ENCODE measurements at places on chromosomes 11 and 22.

- DNase-seq = no peak
Observed at GRCh38 chr11:16881074-16881709, 133.0 kb downstream of the PLEKHA7 start.

GRCh38 chr11:46298699-46299433 lies 21.4 kb downstream of the CREB3L1 start:
- DNase-seq = no peak

- DNase-seq = no peak
Observed at GRCh38 chr11:65474864-65475263, 24.0 kb upstream of the MALAT1 start.

DNA sequence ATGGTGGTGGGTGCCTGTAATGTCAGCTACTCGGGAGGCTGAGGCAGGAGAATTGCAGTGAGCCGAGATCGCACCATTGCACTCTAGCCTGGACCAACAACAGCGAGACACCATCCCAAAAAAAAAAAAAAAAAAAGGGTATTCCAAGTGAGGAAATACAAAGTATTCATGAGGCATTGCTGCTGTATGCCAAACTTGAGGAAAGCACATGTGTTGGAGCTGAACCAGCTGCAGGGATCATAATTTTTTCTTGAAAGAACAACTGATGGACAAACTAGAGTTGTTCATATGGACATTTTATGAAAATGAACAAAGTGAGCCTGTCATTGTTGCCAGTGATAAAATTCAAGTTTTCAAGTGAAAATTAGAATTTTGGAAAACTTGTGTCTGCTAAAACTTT lies 15.8 kb downstream of the MARK2 start:
- no peak for DNase-seq

GRCh38 chr11:64208086-64208795 lies 1.7 kb downstream of the FERMT3 start:
- DNase-seq = no peak

- no peak for DNase-seq
Observed at GRCh38 chr11:108698844-108699642, 34.2 kb downstream of the DDX10 start.

GRCh38 chr11:8760896-8761295 lies 78.3 kb downstream of the RPL27A start:
- no peak for DNase-seq

GRCh38 chr11:11512929-11513328 lies 108.9 kb downstream of the GALNT18 start:
- no peak for DNase-seq

GRCh38 chr22:18091478-18091877 lies 13.7 kb downstream of the PEX26 start:
- DNase-seq = no peak

GRCh38 chr11:13929395-13929891 lies 33.1 kb upstream of the SPON1 start:
- no peak for DNase-seq

DNA sequence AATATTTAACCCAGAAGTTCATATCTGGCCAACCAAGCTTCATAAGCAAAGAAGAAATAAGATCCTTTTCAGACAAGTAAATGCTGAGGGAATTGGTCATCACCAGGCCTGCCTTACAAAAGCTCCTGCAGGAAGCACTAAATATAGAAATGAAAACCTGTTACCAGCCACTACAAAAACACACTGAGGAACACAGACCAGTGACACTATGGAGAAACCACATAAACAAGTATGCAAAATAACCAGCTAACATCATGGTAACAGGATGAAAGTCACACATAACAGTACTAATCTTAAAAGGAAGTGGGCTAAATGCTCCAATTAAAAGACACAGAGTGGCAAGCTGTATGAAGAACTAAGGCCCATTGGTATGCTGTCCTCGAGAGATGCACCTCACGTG lies 311.4 kb downstream of the DYNC2H1 start:
- no peak for DNase-seq

- DNase-seq = no peak
Observed at GRCh38 chr11:111409915-111410314, 30.8 kb upstream of the POU2AF1 start.

- no peak for DNase-seq
Observed at GRCh38 chr22:50728523-50728931, 9.5 kb upstream of the ACR start.

- no peak for DNase-seq
Observed at GRCh38 chr22:46099740-46100139, 50.6 kb upstream of the PPARA start.

GRCh38 chr11:75562836-75563484 lies 907 bp downstream of the SERPINH1 start:
- DNase-seq = no peak

GRCh38 chr11:57214494-57214893 lies 22.6 kb downstream of the APLNR start:
- no peak for DNase-seq

DNA sequence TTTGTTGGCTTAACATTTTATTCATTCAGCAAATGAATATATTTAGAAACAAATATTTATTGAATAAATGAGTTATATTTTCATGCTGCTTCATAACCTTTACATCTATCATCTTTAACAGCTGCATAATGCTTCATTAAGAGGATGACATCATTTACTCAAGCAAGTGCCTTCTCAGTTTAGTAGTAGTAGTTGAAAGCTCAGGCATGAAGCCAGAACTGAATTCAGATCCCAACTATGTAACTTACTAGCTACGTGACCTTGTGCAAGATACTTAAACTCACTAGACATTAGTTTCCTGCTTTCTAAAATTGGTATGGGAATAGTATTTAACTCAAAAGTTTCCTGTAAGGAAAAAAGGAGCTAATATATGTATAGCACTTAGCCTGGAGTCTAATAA lies 90.3 kb downstream of the TMPRSS5 start:
- DNase-seq = no peak

DNA sequence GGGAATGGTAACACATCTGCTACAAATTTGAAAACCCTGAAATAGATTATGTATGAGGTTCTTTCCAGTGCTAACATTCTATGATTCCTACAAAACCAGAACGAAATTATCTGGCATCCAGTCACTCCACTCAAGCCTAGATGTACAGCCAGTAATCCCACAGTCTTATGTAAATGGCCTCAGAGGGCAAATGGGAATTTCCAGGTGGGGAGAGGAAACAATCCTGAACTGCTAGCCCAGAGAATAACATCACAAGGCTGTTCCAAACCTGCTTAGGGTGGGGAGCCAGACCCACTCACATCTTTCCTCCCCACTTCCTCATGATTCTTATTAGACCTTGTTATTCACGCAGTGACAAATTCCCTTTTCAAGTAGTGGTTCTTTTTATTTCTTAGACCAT lies 3.5 kb downstream of the FIBIN start:
- DNase-seq = no peak

DNA sequence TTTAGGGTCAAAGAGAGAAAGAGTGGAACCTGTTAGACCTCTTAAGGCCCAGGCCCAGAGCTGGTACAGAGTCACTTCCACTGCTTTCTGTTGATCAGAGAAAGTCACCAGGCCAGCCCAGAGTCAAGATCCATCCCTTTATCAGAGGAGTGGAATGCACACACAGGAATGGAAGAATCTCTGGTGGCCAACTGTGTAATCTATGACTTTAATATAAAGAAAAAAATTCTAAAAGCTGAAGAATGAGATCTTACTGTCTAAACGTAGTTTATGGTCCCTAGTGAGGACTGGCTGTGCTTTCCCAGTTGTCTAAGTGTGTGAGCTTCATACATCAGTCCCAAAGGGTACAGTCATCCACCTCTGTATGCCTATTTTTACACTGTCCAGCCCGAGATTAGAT lies 51.0 kb downstream of the PPFIBP2 start:
- DNase-seq = no peak

- DNase-seq = no peak
Observed at GRCh38 chr22:40258501-40258915, 80.8 kb downstream of the TNRC6B start.

GRCh38 chr22:41461901-41462300 lies 6.6 kb downstream of the PHF5A start:
- DNase-seq = no peak

DNA sequence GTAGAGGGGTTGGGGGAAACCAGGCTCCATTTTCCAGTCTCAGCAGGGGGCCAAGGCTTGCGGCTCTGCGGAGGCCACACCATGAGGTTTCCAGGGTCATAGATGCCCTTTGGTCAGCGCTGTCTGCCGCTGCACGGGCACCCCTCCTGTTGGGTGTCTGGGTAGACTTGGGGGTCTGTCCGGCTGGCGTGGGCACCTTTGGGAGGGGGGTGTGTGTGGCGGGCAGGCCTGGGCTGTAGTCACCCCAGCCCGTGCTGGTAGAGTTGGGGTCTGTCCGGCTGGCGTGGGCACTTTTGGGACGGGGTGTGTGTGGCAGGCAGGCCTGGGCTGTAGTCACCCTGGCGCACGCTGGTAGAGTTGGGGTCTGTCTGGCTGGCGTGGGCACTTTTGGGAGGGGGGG lies 18.6 kb downstream of the LSP1 start:
- no peak for DNase-seq

- DNase-seq = no peak
Observed at GRCh38 chr11:69771466-69771865, 3.7 kb downstream of the FGF4 start.

DNA sequence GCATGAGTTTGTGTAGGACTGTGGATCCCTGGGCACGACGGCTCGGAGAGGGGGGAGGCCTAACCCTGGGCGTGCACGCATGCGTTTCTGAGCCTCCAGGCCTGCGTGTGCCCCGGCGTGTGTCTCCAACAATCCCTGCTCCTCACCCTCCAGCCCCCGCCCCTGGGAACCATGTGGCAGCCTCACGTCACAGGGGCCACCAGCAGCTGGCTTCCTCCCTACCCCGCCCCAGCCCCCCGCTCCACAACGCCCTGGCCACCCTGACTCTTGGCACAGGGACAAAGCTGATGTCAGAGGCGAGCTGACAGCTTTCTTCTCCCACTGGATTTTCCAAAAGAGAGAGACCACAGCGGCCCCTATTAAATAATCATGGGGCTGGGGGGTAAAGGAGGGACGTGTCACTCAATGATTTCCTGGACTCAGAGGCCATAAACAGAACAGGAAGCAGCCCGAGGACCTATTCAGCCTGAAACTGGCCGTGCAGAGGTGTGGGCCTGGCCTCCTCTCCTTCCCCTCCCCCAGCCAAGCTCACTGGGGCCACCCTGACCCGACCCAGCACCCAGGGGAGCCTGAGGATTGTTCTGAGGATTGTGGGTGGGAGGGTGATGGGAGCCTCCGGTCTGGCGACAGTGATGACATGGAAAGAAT lies 6.8 kb upstream of the LIF start:
- DNase-seq = no peak

DNA sequence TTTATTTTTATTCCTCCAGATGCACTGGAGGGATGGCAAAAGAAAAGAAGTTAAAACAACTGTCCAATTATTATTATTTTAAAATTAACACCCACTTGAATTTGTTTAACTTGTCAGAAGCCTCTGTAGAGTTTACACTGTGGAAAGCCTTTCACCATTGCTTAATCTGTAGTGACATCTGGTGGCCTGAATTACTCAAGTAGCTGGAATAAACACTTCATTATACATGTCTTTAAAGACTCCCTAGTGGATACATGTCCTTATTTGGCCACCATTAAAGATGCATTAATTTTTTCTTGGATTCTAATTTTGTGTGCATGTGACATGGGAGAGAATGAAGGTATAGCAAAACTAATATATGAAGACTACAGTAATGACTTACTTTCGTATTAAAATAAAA lies 1496.5 kb downstream of the FAM181B start:
- DNase-seq = no peak

- DNase-seq = no peak
Observed at GRCh38 chr11:1916986-1917522, 2.4 kb upstream of the TNNT3 start.

DNA sequence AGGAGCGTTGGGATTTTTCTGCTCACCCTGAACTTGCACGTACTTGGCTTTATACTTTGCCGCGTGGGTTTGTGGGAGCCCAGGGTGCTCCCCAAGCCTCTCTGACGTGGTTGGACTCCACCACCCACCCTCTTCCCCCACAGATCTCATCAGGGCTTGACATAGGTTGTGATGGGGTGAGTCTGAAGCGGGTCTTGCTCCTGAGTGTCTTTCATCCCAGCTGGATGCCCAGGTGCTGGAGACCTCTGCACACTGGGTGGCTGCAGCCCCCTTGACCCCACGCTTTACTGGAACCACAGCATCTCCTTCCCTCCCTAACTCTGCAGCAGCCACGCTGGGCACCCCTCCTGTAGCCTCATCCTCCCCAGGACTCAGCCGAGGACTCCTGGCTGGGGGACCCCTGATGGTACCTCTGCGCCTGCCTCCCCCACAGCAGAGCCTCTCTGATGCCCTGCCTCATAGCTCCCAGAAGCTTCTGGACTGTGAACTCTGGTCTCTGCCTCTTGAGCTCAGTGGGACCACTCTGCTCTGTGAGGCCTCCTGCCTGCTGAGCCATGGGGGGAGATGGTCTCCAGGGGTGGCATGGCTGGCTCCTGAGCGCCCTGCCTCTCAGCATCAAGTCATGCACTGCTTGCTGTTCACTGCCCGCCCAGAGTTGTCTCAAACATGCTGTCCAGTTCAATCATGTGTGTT lies 45.2 kb downstream of the MYEOV start:
- DNase-seq = no peak

DNA sequence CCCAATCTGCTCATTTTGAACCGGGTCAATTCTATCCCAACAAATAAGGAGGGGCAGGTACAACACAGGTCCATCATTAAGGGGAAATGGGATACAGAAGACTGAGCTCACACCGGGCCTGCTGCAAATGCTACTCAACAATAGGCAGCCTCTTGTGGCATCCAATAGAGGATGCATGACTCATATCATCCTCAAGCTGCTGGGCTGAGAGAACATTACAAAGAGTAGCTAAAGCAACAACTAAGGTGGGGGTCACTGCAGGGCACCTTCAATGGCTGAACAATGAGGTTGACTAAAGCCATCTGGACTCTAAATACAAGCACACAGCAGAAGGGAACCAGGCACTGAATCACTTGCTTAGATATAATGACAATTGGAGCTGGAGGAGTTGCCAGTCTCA lies 130.1 kb upstream of the SYN3 start:
- no peak for DNase-seq

DNA sequence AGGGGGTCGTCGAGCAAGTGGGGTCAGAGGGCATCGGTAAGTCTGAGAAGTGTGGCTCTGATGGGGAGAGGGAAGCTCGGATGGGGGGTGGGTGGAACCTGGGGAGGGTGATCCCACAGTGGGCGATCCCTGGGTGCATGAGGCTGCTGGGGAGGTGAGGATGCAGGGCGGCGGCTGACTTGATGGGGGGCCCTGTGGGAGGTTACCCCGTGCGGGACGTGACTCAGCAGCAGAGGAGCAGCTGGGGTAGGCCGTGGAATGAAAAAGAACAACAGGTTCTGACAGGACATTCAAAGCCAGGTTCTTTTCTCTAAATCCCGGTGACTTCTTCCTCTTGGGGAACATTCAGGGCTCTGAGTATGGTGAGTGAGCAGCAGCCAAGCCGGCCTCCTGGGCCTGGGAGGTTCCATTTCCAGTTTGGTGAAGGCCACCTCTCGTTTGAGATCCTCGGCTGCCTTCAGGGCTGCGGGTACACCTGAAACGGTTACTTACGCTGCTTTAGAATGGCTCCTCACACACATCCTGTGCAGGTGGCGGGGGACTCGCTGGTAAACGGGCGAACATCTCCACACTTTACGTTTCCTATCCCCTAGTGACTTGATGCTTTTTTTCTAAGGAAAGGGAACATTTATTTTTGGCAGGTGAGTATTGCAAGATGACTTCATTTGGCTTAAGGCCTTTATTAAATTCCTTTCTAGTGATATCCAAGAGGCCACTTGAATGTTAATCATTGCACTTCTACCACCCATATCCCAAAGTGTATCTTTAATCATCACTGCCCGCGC lies 278.2 kb downstream of the TBC1D22A start:
- DNase-seq = no peak

All from activated T-helper 9 cell treated with anti-CD3 and anti-CD28 coated beads, Interleukin-2, amount 50 U/mL, for 16 hours (primary cell).